Amygdala (tissue), 56 donors: ENCODE measurements at places on chromosomes 13 and 19.

DNA sequence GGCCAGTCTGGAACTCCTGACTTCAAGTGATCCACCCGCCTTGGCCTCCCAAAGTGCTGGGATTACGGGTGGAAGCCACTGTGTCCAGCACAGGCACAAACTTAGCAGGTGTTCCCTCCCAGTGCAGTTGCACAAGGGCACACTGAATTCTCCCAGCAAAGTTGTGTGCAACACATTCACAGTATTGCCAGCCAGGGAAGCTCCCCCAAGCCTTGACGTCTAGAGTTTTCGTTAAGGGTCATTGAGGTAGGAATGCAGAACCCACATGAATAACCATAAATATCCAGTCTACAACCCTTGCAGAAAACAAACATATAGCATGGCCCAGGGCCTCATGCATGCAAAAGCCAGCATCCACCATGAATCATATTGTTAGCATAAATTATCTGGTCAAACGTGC lies 3.3 kb upstream of the AURKC start:
- DNase-seq: no peak

GRCh38 chr19:28956421-28956820 lies 256.5 kb downstream of the UQCRFS1 start:
- DNase-seq: no peak

GRCh38 chr19:5943623-5944022 lies 29.6 kb downstream of the CAPS start:
- no peak for DNase-seq

- no peak for DNase-seq
These were observed 1525.4 kb downstream of the SLITRK1 start for GRCh38 chr13:82356667-82357410.

- no peak for DNase-seq
These were observed 85.8 kb downstream of the EPSTI1 start for GRCh38 chr13:42906257-42906656.

- no peak for DNase-seq
These were observed 201.3 kb downstream of the POU4F1 start for GRCh38 chr13:78401873-78402707.

DNA sequence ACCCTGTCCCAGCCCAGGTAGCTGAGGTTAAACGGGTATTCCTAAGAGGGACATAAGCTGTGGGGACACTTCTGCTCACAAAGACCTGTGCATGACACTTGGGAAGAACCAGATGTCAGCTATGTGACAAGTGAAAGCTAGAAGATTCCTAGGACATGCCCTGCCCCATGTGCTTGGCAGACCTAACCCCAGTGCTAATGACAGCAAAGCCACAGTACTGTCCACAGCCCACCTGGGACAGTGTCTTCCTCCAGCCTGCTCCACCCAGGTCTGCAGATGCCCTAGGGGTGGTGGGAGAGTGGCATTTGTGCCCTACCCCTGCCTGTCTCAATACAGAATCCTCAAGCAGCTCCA lies 18.4 kb upstream of the EPHX3 start:
- DNase-seq: no peak

GRCh38 chr13:50589651-50590054 lies 253.8 kb downstream of the DLEU7 start:
- no peak for DNase-seq

DNA sequence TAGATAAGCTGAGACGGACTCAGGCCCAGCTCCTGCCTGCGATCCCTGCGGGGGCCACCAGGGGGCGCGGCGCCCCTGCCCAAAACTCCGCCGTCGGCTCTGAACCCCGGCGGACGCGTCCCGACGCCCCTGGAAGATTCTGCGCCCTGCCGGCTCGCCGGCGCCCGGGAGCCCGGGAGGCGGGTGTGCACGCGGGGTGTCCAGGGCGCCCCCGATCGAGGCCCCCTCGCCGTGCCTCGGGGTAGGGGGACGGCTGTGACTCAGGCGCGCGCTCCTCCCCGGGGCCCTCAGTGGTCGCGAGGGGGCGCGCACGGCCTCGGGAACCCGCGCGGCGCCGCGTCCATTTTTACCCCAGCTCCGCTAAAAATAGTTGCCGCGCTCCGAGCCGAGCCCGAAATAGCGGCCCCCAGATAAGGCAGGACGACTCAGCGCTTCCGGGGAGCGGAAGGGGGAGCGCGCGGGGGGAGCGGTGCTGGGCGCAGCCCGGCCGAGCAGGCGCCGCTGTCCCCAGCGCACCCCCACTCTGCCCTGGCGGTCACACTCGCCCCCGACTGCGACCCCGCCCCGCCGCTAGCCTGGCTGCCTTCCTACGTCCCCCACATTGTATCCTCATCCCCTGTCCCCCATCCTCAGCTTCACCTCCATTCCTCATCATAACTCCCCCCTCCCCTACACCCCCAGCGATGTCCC lies 16.0 kb upstream of the ERCC1 start:
- peak; percentile 74 for DNase-seq

- DNase-seq: no peak
These were observed 347.2 kb downstream of the ZNF536 start for GRCh38 chr19:30719189-30719998.

GRCh38 chr13:114194853-114195252 lies 15.8 kb downstream of the CFAP97D2 start:
- DNase-seq: no peak

- DNase-seq: no peak
These were observed 5.3 kb upstream of the EPSTI1 start for GRCh38 chr13:42997381-42997780.

- DNase-seq: peak; percentile 42
These were observed 13.1 kb downstream of the EPS8L1 start for GRCh38 chr19:55088543-55089341.

DNA sequence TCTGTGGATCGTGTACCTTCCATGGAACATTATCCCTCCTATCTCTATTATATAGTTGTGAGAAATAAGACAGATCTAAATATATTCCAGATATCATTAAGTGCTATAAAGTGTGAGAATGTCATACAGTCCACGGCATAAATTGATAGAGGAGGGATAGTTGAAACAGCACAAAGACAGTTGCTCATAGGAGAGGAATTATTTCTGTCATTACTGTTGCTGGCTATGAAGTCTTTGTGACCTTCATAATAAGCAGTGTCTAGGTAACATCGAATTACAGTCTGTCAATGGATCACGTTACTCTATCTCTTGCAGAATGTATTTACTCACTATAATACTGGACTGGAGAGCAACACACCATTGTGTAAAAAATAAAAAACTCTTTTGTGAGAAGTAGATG lies 671.5 kb upstream of the PCDH20 start:
- DNase-seq: no peak

GRCh38 chr19:48378194-48378570 lies 13.2 kb downstream of the KDELR1 start:
- no peak for DNase-seq
